ENCODE measurements at places on chromosomes 13 and 19. TPM values are rescaled to one million over a fixed set of nuclear protein-coding genes. Genes with fewer than 3 reads are reported as not detected.

SERPINE3 gene
- not detected for total RNA-seq

BRCA2 gene
- 10.0 TPM for total RNA-seq

RNF113B gene
- total RNA-seq, result not detected

WTIP gene
- total RNA-seq, result 35.2 TPM

FREM2 gene
- not detected for total RNA-seq

FBXO27 gene
- 0.54 TPM for total RNA-seq

SUPT20H gene
- total RNA-seq, result 28.6 TPM

KLK13 gene
- total RNA-seq, result not detected

ZNF284 gene
- 2.9 TPM for total RNA-seq
